ENCODE measurements at places on chromosomes 3 and 15. TPM values are rescaled to one million over a fixed set of nuclear protein-coding genes. Genes with fewer than 3 reads are reported as not detected.
A peak's percentile ranks its signal among the peaks of the same experiment; 100 is the strongest.

GRCh38 chr3:61862614-61863289 lies 301.4 kb downstream of the PTPRG start:
- no peak for DNase-seq

- DNase-seq, result no peak
These were observed 21.0 kb downstream of the IGDCC4 start for GRCh38 chr15:65401611-65402240.

Gene AEN
- total RNA-seq, result 2.6 TPM

DNA sequence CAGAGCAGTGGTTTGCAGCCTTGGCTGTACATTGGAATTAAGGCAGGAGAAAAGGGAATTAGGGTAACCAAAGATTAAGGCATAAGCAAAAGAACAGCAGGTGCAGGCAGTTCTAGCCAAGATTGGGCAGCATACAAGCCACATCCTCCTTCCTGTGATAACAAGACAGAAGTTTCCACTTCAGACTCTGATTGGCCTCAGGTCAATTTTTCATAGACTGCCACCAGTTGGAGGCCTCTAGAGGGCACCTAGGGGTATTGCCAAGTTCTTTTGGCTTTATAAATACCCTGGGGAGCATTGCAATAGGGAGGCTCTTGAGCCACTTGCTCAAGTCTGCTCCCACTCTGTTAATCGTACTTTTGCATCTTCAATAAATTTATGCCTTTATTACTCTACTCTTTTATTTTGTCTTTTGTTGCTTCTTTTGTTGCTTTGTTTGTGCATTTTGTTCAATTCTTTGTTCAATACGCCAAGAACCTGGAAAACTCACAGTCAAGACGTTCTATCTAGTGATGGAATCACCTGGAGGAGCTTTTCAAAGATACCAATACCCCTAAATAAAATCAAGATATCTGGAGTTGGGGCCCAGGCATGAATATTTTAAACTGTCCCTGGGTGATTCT lies 32.2 kb upstream of the FMN1 start:
- no peak for DNase-seq

DNA sequence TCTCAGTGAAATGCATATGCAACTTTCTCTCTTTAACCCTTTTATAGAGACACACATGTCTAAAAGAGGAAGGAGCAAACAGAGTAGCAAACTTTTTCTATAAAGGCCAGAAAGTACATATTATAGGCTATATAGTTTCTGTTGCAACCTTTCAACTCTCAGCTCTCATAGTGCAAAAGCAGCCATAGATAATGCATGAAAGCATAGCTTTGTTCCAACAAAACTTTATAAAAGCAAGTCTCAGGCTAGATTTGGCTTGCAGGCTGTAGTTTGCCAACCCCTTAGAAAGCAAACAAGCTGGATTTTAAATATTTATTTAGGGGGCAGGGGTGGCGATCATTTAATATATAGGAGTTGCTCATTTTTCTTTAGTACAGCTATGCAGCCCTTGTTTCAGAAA lies 193.1 kb upstream of the LRRFIP2 start:
- no peak for DNase-seq

DNA sequence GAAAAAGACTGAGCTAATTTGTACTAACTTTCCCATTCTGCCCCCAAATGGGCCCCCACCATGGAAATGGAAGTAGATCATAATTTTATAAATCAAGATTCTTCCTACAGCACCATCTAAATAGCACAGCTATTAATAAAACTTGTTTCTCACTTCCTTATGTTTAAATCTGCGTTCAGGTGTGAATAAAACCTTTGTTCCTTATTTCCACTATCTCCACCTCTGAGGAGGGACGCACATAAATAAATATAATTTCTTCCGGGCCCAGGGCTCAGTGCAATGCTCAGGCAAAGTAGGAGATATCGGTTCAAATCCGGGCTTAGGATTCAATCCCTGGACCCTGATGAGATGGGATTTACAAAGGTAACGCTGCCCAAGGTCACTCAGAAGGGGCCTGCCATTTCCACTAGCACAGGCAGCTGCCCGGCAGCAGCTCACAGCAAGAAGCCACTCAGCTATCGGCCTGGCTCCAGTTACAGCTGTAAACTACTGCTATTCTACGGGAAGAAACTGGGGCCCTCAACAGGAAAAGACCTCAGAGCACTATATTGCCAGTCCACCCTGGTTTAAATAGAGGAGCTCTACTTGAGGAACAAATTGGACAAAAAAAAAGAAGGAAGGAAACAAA lies 52.5 kb downstream of the FOXP1 start:
- no peak for DNase-seq

Gene SUCNR1
- 0.21 TPM for total RNA-seq

Gene SLC51A
- total RNA-seq, result not detected

DNA sequence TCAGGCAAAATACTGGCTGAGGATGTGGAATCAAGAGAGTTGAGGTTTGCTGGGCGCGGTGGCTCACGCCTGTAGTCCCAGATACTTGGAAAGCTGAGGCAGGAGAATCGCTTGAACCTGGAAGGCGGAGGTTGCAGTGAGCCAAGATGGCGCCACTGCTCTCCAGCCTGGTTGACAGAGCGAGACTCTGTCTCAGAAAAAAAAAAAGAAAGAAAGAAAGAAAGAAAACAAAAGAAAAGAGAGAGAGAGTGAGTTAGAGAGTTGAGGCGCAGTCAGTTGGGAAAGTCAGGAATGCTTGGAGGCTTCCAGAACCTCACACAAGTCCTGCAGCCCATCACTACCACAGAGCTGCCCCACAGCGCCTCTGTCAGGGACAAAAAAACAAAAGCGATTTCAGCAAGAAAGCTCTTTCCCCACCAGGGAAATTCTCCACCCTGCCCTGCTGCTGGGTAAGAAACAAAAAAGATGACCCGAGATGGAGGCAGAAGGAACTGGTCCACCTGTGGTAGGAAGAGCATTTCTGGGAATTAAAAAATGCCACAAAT lies 13.8 kb downstream of the HDC start:
- DNase-seq, result no peak

GRCh38 chr3:55868347-55868746 lies 381.2 kb upstream of the WNT5A start:
- DNase-seq, result no peak

DNA sequence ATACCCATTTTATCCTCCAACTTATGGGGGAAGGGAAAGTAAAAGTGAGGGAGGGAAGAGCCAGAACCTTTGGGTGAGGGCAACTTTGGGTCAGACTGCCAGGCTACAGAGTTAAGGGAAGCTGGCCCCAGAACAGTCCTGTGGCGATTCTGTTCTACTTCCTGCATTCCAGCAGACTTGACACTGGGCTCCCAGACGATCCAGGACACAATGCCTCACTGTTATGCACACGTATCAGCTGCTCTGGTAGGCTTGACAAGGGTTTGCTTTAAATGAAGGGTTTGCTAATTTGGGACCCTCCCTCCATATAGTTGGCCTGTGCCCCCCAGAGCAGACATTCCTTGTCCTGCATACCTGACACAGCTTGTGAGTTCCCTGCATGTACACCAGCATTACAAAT lies 10.7 kb downstream of the GORASP1 start:
- no peak for DNase-seq

Gene DUOX1
- total RNA-seq, result not detected

DNA sequence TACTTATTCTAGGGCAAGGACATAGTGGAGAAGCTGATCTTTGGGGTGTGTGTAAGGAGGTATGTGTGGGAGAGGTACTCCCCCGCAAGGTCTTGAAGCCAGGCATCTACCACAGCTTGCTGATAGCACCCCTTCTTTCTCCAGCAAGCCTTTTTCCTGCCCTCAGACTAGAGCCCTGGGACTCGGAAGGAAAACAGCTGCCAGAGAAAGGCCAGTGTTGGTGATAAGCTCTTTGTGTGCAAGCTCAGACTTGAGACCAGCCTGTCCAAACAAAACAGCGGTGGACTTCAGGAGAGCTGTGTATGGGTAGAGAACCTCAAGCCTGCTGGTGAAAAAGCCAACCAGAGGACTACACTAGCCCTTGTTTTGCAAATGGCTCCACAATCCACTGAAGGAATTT lies 1028.6 kb downstream of the MCTP2 start:
- peak; percentile 25 for DNase-seq

- DNase-seq, result no peak
These were observed 58.9 kb downstream of the SLMAP start for GRCh38 chr3:57815036-57815435.

DNA sequence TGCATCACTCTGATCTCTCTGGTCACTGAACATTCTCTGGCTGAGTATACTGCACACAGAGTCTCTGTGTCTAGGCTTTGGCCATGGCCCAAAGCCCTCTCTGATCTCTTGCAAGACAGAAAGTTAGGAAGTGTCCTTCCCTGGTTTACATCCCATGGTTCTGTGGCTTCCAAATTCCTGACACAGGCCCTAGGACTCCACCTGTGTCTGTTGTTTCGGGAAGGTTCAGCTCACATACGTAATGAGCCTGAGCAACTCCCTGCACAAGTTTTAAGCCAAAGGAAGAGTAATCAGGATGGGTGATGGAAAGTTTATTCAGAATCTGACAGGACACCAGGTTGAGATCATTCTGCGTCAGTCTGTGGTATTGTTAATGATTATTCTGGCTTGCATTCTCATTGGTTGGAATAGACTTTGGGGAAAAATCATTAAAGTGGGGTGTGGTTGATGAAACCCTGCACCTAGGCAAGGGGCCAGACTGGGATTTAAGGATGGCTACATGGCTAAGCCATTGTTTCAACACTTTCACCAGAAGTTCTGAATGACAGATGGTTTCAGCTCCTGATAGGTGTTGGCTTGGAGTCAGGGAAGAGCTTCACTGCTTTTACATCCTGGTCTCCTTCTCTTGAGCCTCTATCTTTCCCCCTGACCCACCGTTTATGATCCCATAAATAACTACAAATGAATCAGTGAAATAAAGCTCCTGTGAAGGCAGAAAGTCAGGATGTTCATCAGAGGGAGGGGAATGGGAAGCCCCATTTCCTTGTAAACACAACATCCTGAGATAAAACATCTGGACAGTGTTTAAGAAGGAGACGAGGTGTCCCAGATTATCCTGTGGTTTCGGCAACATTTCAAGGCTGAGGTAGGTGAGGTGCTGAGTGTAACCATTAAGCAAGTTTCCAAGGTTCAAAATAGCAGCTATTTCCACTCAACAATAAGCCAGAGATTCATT lies 14.1 kb downstream of the LCMT2 start:
- DNase-seq, result peak; percentile 75

Gene TGM5
- total RNA-seq, result not detected

GRCh38 chr3:57787867-57788623 lies 31.9 kb downstream of the SLMAP start:
- DNase-seq, result no peak

GRCh38 chr15:38626443-38627050 lies 61.9 kb upstream of the RASGRP1 start:
- no peak for DNase-seq

DNA sequence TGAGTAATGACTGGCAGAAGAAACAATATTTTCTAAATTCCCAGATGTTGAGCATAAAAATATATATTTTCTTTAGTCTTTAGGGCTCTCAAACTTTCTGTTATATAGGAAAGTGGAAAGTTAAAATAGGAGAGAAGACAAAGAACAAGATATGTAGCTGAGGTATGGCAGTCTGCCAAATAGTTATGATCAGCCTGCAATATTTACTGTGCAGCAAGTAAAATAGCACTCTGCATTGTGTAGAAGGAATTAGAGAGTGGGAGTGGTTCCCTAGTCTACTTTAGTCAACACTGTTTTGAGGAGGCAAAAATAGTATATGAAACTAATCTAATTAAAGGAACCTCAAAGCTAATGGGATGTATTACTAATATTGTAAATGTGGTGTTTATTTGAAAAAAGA lies 978.1 kb upstream of the ALCAM start:
- DNase-seq, result no peak

DNA sequence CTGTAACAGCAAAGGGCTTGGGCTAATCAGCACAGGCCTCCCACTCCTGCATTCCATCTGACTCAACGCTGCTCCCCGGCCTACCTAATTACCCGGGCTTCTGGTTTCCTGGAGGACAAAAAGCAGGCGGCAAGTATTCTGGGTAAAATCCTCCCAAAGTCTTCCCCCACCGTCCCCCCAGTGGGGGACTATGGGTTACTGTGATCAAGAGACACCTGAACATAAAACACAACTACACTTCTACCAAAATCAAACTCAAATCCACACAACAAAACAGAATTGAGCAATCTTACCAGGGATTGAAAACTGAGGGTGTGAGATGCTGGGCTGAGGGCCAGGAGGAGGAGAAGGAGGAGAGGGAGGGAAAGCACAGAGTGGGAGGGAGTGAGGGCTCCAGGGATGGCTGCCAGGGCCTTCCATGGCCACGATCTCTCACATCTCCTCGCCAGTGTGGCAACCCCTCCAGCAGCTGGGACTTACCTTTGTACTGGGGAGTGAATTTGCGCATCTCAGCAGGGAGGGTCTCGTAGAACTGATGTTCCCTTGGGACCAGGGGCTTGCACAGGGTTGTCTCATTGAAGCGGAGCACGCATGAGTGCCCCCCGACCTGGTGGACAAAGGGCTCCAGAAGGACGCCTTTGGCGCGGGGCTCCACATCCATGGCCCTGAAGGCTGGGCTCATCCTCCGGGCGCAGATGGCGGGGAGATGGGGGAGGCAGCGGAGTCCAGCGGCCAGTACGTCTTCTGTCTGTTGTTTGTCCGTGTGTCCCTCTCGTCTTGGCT lies 9.1 kb upstream of the NCKIPSD start:
- DNase-seq, result peak; percentile 87

- DNase-seq, result no peak
These were observed 654 bp downstream of the RUBCN start for GRCh38 chr3:197736010-197736490.

Gene IL17RE
- 10.7 TPM for total RNA-seq

Gene ADAM10
- 41.8 TPM for total RNA-seq

DNA sequence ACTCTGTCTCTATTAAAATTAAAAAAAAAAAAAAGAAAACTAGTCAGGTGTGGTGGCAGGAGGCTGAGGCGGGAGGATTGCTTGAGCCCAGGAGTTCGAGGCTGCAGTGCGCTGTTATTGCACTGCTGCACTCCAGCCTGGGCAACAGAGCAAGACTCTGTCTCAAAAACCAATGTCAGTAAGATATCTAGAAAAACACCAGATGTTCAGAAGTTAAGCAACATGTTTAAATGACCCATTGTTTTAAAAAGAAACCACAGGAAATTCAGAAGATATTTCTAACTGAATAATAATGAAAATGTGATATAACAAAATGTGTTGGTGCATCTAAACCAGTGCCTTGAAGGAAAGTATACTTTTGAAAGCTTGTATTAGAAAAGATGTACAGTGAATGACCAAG lies 203.4 kb upstream of the CGNL1 start:
- no peak for DNase-seq

- DNase-seq, result no peak
These were observed 122.2 kb downstream of the ANXA2 start for GRCh38 chr15:60275624-60276023.

DNA sequence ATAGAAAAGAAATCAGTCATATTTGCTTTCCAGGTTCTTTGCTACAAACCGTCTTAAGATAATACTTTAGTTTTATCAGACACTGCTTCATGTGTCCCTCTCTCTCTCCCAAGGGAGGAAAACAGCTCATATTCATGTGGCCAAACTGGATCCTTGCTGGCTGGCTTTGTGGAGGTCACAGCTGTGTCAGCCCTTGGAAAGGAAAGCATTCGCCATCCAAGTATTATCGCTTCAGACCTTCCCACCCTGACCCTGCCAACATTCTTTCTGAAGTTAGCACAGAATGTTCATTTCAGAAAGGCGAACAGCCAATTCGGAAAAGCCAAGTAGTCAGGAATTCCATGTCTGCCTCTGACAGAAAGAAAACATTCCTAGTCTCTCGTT lies 213.6 kb downstream of the FEZF2 start:
- peak; percentile 76 for DNase-seq

- DNase-seq, result no peak
These were observed 40.9 kb downstream of the HDC start for GRCh38 chr15:50224606-50225005.

Data from uterus (tissue), 4 donors.